NT2/D1 (cell line): ENCODE measurements at places on chromosomes 13 and 19.

GRCh38 chr13:97883396-97883795 lies 70.1 kb upstream of the IPO5 start:
- DNase-seq: no peak

GRCh38 chr13:95060014-95060519 lies 241.2 kb downstream of the ABCC4 start:
- no peak for DNase-seq

- DNase-seq: no peak
Measured at GRCh38 chr13:112481458-112481857, 105.3 kb downstream of the SPACA7 start.

DNA sequence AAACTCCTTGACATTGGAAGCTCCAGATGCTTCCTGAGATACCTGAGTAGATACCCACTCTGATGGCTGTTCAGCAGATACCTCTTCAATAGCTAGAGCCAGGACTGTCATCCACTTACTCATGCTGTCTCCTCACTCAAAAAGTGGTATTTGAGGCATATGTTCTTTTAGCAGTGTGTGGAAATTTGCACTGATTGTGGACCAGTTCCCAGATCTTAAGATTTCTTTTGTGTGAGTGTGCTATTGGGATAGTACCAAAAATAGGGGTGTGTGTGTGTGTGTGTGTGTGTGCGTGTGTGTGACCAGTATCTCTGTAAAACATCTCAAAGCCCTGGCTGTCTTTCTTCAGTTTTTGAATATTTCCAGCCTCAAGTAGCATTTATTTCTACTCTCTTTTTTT lies 108.3 kb downstream of the SLITRK5 start:
- no peak for DNase-seq

GRCh38 chr13:20717581-20718542 lies 14.4 kb downstream of the IL17D start:
- no peak for DNase-seq

- no peak for DNase-seq
Measured at GRCh38 chr19:14814982-14815652, 19.9 kb downstream of the OR7A5 start.

DNA sequence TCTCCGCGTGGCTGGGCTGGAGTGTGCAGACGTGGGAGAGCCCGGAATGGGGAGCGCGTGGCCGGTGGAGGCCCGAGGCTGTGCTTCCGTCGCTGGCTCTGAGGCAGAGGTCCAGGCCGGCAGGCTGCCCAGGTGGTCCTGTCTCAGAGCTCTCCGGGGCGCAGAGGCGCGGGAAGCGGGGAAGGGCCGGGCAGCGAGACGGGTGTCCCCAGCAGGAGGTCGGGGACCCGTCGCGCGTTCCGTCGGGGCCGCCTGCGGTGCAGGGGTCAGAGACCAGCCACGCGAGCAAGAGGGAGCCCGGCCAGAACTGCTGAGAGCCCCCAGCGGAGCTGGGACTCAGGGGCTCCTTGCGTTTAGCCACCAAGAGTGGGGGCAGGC lies 1.3 kb upstream of the C1QTNF9 start:
- no peak for DNase-seq

GRCh38 chr13:107770541-107770940 lies 444.8 kb downstream of the LIG4 start:
- DNase-seq: no peak

- DNase-seq: no peak
Measured at GRCh38 chr19:41192574-41193429, at the start of gene CYP2S1. TSS of gene CYP2S1 (plus strand) at chr19:41193219. CDS start at chr19:41193265, 46 bp downstream.

DNA sequence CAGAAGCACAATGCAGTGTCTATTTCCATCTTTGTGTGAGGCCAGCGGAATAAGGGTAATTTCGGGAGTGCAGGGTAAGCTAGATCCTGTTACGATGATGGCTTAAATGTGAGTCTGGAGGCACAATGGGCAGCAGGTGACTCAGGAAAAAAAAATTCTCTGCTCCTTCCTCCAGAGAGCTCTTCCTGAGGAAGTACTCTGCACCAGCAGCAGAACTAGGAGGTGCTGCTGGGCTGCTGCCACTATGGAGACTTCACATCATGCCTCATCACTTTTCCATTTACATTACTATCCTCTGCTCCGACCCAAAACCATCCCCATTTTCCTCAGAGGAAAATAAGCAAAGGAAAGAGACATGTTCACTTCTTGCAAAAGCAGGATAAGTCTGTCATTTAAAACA lies 282.0 kb downstream of the DNAJC15 start:
- DNase-seq: no peak

GRCh38 chr13:42615691-42616090 lies 41.7 kb downstream of the TNFSF11 start:
- DNase-seq: no peak

- DNase-seq: peak; percentile 46
Measured at GRCh38 chr19:2986951-2987524, 9.7 kb downstream of the TLE6 start.

DNA sequence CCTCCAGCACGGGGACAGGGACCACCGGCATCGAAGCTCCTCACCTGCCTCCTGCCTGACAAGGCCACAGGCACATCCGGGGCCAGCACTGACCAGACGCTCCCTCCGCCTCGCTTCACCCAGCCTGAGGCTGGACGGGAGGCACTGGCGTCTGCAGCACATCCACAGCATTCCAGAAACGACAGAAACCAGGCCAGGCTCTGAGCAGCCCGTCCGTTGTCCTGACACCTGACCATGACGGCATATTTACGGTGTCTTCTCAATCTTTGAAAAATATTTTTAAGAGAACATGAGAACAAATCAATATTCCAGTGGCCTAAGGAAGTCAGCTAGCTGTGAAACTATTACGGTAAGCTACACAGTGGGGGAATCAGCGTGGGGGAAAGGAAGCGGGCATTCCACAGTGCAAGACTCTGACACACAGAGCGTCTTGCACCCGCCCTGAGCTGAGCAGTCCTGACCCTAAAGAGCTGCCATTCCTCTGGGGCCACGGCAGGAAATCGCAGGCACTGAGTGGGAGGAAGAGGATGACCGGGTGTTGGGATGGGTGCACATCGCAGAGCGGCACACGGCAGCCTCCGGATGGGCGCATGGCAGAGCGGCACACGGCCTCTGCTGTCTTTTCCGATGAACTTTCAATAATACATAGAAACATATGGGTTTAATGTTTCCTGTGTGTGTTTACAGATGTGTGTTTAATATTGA lies 26.8 kb downstream of the RASA3 start:
- DNase-seq: no peak

GRCh38 chr13:78409172-78409571 lies 194.2 kb downstream of the POU4F1 start:
- DNase-seq: no peak

GRCh38 chr13:47896546-47896945 lies 104.5 kb downstream of the SUCLA2 start:
- no peak for DNase-seq

- no peak for DNase-seq
Measured at GRCh38 chr19:24177686-24178085, 90.7 kb downstream of the ZNF254 start.

DNA sequence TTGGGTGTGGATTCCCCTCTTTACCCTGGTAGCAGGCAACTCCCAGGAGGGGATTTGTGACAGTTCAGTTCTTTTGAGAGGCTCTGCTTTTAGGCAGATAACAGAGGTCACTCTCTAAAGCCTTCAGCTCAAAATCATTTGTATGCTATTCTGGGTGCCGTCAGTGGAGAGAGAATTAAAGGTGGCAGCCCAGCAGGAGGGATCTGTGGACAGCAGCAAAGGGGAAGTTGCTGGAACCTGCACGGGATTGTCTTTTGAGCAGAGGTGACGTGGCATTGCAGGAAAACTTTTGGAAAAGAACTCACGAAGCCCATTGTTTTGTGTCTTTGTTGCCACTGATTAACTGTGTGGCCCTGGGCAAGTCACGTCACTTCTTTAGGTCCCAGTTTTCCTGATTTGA lies 62.4 kb upstream of the C1QTNF9 start:
- DNase-seq: no peak

DNA sequence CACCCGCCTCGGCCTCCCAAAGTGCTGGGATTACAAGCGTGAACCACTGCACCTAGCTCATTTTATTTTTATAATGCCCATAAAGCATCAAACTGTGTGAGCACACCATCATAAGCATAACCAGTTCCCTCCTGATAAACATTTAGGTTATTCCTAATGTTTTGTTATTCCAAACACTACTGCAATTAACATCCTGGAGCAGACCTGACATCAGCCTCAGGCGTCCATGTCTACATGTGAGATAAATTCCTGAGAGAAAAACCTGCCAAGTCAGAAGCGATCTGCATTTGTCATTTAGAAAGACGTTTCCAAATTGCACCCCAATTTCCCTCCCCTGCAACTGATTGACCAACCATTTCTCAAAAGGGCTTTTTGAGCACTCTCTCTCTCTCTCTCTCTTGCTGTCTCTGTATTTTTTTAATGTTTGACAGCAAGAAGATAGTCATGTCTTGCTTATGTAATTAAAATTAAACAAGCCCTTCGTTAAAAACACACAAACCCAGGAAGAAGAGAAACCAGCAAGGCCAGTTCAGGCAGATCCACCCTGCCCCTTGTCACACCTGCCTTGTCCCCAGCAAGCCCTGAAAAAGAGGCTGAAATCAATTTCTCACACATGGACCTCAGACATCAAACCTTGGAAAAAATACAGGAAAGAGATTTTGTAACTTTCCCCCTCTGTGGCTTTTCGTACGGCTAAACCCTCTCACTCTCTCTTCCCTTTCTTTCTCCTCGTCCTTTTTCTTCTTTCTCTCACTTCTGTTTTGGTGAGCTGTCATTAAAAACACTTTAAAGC lies 9.9 kb downstream of the LYPD3 start:
- no peak for DNase-seq

- no peak for DNase-seq
Measured at GRCh38 chr19:18765224-18765623, 25.9 kb downstream of the COMP start.
